ENCODE measurements at places on chromosomes 16 and 17.

- DNase-seq = peak; percentile 3
Observed at GRCh38 chr17:44502598-44503146, 534 bp downstream of the GPATCH8 start.

DNA sequence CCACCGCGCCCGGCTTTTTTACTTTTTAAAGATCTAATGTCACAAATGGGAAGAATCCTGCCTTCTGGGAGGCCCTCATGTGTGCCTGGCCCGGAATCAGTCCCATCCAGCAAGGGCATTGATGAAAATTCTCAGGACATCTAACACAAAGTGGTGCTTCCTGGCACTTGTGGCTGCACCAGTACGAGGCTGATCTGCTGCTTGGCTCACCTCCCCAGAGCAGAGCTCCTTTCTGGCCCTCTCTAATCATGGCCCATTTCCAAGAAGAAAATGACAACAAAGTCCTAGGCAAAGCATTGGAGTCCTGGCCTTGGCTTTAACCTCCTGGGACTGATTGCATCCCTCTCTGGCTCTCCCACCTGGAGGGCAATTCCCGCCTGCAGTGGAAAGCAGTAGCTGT lies 50.7 kb upstream of the SIAH1 start:
- DNase-seq = no peak

GRCh38 chr17:15945527-15946191 lies 729 bp downstream of the ADORA2B start:
- DNase-seq = no peak

GRCh38 chr17:82277851-82278250 lies 4.4 kb upstream of the CSNK1D start:
- no peak for DNase-seq

GRCh38 chr17:51699303-51699702 lies 439.0 kb downstream of the UTP18 start:
- DNase-seq = no peak

GRCh38 chr17:35847006-35847405 lies 21.7 kb downstream of the HEATR9 start:
- DNase-seq = no peak

DNA sequence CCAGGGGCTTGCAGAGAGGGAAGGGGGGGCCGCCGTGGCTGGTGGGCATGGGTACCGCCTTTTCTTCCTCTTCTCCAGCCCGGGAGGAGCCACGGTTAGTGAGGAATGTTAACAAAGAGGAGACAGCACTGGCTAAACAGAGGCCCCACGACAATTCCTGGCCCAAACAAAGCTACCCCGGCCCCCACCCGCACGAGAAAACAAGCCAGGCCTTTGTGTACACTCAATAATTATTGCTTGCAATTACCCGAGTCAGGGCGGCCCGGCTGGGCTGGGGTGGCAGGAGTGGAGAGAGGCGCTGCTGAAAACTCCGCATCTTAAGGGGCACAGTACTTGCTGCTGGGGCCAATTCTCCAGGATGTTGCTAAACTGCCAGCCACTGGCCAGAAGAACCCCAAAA lies 56.4 kb downstream of the IRX5 start:
- DNase-seq = no peak

- DNase-seq = no peak
Observed at GRCh38 chr17:81049973-81050551, 15.1 kb downstream of the BAIAP2 start.

DNA sequence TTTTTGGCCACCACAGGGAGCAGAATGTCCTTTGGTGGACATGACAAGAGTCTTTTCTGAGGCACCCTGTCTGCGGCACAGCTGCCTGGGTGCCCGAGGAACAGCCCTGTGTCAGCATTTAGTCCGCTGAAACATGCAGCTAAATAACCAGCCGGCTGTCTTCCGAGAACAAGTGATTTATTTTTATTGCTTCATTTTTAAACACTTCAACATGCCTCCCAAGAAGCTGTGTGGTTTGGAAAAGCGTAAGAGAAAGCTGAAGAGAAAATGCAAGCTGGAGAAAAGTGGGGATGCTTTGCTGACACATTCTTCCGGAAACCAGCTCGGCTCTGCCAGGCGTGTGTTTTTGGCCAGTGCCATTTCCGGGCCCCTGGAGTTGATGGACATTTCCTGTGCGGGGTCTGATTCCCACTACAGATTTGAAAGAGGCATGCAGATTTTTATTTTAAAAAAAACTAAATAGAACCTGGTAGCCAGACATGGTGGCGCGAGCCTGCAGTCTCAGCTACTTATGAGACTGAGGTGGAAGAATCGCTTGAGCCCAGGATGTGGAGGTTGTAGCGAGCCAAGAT lies 94.7 kb downstream of the SEC14L1 start:
- DNase-seq = no peak
